ENCODE measurements at places on chromosomes 12 and 14.

GRCh38 chr12:28876196-28876798 lies 272.8 kb upstream of the FAR2 start:
- DNase-seq, result no peak

DNA sequence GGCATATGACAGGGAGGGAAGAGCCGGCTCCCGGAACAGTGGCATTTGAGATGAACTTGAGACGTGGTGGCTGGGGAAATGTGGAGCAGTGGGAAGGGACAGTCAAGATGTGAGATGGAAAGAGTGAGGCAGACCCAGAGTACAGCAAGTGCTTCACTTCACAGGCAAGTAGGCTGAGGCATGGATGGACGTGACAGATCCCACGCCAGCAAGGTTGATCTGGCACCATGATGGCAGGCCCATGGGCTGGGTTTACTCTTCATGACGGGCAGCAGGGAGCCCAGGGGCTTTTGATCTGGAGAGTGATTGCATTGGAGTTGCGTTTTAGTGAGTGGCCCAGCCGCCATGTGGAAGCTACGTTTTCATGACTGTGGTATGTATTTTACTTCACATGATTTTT lies 17.9 kb upstream of the EML1 start:
- DNase-seq, result no peak

DNA sequence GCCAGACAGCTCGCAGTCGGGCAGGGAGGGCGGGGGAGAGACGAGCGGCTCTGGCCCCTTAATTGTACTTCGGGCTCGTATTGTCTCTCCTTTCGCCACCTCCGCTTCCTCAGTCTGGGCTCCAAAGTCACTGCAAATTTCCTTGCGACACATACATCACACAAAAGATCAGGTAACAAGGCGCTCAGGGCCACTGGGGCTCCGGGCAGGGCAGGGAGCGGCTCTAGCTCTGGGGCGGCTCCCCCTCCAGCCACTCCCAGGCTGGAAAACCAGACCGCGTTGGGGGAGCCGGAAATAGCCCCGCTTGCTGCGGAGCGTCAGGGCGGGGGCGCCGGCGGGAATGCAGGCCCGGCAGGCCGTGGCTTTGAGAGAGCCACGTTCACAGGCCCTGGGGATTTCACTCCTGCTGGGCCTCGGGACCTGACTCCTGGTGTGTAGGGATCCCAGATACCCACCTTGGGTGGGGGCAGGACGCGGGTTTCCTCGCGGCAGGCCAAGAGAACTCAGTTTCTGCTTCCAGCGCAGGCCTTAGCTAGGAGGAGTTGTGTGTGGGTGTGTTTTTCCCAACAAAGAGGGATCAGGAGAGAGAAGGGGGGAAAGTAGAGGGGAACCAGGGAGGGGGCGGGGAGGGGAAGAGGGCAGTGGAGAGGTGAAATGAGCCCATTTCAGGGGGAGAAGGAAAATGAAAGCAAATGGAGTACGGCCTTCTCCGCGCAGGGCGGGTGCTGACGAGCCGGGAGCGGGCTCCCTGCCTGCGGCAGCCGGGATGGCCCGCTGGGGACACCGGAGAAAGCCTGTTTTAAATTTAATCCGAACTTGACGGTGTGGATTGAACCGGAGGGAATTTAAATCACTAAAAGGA lies 4.4 kb upstream of the HOXC9 start:
- no peak for DNase-seq

- no peak for DNase-seq
Measured at GRCh38 chr12:122031342-122032216, 9.9 kb downstream of the BCL7A start.

GRCh38 chr14:81311141-81311540 lies 89.0 kb downstream of the STON2 start:
- no peak for DNase-seq

GRCh38 chr14:32345311-32345791 lies 16.3 kb downstream of the AKAP6 start:
- DNase-seq, result no peak

GRCh38 chr12:115129727-115130126 lies 445.8 kb upstream of the TBX3 start:
- no peak for DNase-seq

DNA sequence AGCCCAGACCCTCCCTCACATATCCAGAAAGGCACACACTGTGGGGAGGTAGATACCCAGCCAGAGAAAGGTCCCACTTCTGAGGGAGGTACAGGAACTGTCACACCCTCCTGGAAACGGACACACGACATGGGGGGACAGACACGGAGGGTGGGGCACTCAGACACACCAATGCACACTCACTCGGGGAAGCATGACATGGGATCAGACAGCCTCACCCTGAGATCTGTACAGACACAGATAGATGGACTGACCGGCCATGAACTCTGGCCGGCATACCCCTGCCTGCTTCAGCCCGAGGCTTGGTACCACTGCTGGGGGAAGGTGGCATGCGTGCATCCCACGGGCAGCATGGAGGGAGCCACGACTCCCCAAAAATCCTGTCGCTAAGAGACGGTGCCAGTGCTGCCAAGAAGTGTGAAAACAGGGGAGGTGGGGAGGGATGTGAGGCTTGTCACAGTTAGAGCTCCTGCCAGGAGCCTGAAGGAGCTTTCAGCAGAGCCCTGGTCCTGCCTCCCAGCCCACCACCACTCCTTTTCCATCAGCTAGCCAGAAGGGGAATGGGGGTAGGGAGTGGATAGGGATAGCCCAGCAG lies 571 bp downstream of the CPNE6 start:
- no peak for DNase-seq

DNA sequence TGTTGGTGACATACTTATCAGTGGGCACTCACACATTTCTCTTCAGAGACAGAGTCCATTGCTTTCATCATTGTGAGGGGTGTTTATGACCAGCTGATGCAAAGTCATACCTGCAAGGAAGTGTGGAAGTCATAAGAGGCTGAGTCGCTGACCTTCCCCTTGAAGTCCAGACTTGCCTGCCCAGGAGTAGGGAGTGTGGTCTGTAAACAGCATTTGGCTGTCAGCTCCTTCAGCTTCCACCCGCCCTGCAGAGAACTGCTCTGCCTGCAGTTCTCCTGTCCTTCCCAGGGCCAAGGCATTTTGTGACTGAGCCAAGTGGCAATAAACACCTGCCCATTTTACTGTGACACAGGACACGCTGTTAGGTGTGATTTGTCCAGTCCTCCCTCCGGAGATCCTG lies 801.3 kb downstream of the BCL11B start:
- no peak for DNase-seq

DNA sequence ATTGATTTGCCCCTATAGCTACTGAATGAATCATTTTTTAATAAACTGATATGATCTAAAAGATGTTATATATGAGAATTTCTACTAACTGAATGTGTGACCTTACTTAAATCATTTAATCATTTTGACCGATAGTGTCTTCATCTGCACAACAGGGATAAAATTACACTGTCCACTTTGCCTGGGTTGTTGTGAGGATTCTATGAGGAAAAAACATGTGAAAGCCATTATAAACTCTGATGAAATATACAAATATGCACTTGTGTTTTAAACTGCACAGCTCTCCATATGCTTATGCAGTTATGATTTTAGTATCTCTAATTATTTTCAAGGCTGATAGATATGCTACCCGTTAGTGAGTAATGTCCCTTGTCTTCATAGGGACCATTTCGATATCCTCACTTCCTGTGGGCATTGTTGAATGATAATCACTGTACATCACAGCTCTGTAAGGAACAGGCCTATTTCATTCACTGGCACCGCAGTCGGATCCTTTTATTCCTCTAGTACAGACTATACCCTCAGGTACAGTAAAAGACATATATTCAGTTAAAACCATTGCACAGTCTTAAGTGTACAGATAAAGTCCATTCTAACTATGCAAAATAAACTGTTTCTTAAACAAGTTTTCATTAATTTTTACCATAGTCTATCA lies 88.7 kb upstream of the RAP1B start:
- DNase-seq, result no peak

- no peak for DNase-seq
Measured at GRCh38 chr12:52590021-52590420, 11.2 kb downstream of the KRT72 start.

DNA sequence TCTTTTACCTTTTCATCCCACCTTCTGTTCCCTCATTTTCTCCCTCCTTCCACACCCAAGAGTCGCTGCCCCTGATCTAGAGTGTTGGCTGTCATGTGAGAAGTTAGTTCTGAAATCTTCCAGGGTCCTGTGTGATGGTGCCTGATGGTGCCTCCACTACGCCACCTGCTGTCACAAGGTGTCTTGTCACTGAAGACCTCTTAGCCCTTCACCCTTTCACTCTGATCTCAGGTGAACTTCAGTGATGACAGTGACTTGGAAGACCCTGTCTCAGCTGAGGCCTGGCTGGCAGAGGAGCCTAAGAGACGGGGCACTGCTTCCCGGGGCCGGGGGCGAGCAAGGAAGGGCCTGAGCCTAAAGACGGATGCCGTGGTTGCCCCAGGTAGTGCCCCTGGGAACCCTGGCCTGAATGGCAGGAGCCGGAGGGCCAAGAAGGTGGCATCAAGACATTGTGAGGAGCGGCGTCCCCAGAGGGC lies 7.6 kb upstream of the PFDN5 start:
- DNase-seq, result peak; percentile 33

DNA sequence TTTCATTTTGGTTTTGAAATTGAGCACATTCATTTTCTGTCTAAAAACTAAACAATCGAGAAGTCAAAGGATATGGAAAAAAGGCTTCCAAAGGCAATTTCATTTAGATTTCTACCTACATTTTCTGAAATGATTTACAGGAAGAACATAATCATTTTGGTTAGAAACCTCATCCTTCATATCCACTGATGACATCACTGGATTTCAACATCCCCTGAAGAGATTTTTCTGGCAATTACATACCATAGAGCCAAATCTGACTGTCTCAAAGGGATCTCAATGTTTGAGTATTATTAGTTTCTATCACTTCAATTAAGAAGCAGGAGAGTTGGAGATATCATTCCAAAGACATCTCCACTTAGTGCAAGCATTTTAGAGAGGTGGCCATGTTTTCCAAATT lies 137.8 kb downstream of the TTC7B start:
- no peak for DNase-seq

Data from stimulated activated CD4-positive, alpha-beta T cell treated with anti-CD3 and anti-CD28 coated beads, Interleukin-15, amount 100 ng/mL, for 48 hours (primary cell).